Erythroblast (primary cell): ENCODE measurements at places on chromosomes 4 and X.

- DNase-seq: no peak
These were observed 5.6 kb upstream of the ABLIM2 start for GRCh38 chr4:8164194-8164565.

- DNase-seq: no peak
These were observed 196.3 kb upstream of the HHIP start for GRCh38 chr4:144449611-144450010.

DNA sequence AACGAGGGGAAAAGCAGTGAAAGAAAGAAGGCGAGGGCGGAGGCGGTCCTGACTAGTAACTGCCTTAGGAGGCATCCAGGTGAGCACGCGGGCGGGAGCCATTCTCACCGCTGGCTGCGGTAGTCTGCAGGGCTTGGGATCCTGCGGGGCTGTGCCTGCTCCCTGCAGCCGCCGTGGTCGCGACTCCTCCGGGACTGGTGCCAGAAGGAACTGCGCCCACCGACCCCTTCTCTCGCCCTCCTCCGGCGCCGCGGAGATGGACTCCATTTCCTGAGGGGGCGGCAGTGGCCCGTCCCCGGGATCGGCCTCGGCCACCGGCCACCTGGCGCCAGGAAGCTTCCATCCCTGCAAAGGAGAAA, 543 bp downstream of the NFXL1 start:
- peak; percentile 60 for DNase-seq

DNA sequence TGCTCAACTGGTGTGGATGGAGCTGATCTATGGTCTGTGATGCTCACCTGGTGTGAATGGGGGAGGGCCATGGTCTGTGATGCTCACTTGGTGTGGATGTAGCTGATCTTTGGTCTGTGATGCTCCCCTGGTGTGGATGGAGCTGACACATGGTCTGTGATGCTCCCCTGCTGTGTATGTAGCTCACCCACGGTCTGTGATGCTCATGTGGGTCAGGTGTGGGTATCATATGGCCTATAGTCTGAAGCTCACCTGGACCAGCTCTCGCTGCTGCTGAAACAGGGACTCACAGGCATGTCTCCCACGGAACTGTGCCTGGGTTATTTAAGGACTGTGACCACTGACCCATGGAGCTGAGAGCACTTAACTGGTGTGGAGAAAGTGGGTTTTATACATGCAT, 109.7 kb downstream of the CRLF2 start:
- no peak for DNase-seq

DNA sequence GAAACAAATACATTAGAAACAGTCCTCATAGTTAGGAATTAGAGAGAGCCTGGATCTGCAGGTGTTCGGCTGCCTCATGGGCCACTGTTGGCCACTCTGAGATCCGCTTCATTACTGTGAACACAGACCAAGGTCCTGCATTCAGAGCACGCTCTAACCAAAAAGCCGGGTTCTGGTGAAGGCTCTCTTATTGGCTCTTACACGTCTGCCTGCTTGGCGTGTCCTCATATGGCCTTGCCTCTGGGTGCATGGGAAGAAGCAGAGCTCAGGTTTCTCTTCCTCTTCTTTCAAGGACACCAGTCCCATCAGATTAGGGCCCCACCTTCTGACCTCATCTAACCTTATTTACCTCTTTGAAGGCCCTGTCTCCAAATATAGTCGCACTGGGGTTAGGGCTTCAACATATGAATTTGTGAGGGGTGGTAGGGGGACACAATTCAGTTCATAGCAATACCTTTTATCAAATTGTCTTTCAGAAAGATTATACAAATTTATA, 37.1 kb upstream of the ELF2 start:
- peak; percentile 42 for DNase-seq

GRCh38 chr4:26171941-26172340, 148.9 kb upstream of the RBPJ start:
- no peak for DNase-seq

DNA sequence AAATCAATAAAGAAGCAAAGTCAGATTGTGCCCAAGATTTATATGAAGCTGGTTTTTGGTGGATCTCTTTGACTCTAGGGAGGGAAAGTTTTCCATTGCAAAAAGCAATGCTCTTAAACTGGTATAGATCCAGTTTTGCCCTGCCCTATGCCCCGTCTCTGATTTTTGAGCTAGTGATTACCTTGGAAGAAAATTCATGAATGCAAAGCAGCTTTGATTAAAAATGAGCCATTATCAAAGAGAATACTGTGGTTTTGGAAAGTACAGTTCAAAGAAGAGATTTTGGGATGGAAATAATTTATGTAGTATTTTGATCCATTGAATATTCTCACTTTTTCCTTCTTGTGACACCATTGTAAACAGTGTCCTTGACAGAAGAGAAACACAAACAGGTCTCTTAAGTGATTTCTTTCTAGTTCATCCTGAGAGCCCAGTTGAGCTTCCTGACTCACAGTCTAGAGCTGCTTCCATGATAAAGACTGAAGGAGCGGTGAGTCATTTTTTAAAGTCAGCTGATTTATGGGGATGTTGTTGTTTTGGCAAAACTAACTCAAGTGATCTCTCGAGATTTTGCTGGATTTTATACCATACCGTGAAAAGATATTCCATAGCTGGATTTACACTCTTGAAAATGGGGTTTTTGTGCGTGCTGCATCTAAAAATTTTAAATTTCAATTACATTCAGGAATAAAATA, 76.7 kb downstream of the AFF1 start:
- peak; percentile 89 for DNase-seq

- DNase-seq: peak; percentile 63
These were observed 41.6 kb downstream of the TMEM165 start for GRCh38 chr4:55437356-55437796.
